Effector memory CD8-positive, alpha-beta T cell (primary cell): ENCODE measurements at places on chromosomes 5 and 9.

DNA sequence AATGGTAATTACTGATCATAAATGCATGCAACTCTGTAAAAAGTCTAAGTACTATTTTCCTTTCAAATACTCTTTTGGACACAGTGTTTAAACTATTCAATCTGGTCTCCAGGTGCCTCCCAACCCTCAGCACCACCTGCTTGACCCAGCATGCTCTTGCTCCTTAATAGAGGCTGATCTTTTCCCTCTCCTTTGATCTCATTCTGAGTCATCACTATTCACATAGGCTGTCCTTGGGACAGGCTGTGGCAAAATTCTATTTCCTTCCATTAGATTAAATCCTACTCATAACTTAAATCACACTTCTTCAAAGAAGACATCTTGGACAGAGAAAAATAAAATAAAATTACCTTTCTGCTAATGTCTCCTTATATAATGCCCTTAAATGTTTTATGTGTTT lies 199.4 kb upstream of the ST8SIA4 start:
- no peak for DNase-seq

- DNase-seq = no peak
Measured at GRCh38 chr9:136153381-136154065, 34.8 kb upstream of the TMEM250 start.

- DNase-seq = no peak
Measured at GRCh38 chr9:26175264-26175663, 497.0 kb upstream of the TUSC1 start.

DNA sequence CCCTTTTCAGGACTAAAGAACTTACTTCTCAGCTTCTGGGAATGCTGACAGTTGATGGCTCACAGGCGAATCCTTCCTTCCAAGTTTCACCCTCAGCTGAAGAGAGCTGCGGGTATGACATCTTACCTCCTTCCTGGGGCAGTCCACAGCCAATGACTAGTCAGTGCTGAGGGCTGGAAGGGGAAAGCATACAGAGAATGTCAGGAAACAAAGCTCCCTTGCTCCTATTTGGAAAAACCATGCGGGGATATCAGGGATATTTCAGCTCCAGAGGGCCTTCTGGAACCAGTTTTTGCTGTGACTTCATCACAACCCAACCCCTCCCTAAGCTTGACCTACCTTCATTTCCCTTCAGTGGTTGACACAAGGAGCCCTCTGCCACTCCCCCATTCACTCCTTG lies 15.7 kb downstream of the FTMT start:
- DNase-seq = no peak

- DNase-seq = no peak
Measured at GRCh38 chr5:81849770-81850367, 99.0 kb upstream of the SSBP2 start.

DNA sequence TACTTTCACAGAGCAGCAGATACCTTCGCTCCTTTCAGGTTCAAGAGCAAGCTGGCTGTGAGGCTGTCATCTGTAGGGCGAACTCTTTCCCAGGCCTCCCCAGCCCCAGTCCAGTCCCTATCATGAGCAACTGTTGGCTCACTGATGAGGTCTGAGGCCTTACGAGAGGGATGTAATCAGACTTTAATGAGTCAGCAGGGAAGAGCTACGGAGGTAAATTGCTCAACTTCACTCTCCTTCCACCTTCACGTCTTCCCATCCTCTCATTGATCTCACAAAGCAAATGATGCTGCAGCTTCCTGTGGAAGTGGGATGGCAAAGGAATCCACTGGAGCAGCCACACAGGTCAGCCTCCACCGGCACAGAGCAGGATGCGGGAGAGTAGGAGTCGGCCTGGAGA lies 130.7 kb upstream of the TBCA start:
- DNase-seq = no peak

- DNase-seq = no peak
Measured at GRCh38 chr5:160268121-160268520, 38.8 kb downstream of the FABP6 start.

DNA sequence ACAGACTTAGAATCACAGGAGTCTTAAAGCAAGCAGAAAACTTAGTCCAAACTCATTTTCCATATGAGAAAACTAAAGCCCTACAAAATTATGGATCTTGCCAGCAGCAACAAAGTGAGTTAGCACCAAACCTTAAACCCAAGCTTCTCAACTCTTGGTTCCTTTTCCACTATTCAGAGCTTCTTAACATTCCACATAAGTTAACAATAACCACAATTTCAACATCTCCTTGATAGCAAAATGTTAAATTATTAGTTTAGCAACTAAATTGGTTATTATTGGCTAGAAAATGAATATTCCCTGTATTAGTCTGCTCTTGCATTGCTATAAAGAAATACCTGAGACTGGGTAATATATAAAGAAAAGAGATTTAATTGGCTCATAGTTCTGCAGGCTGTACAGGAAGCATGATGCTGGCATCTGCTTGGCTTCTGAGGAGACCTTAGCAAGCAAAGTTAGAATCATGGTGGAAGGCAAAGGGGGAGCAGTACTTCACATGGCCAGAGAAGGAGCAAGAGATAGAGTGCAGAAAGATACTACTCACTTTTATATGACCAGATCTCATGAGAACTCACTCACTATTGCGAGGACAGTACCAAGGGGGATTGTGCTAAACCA lies 26.2 kb upstream of the ARSB start:
- no peak for DNase-seq

GRCh38 chr9:121071370-121071755 lies 3.4 kb upstream of the CNTRL start:
- no peak for DNase-seq

- DNase-seq = no peak
Measured at GRCh38 chr9:133950629-133951111, 41.5 kb downstream of the VAV2 start.

DNA sequence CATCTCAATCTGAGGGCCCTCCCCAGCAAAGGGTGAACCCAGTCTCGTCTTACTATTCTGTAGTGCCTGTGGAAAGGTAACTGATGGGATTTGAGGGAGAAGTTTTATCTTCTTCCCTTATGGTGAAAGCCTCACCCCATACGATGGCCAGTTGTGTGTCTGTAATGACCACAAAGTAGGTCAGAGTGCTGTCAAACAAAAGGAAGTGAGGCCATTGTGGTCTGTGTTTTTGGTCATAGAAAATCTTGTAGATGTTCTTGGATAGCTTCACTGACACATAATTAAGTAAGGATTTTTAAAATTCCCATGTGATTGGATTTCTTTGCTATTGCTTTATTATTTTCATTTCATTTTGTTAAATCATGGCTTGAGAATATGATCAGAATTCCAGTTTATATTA lies 505.1 kb upstream of the KLF4 start:
- DNase-seq = no peak

DNA sequence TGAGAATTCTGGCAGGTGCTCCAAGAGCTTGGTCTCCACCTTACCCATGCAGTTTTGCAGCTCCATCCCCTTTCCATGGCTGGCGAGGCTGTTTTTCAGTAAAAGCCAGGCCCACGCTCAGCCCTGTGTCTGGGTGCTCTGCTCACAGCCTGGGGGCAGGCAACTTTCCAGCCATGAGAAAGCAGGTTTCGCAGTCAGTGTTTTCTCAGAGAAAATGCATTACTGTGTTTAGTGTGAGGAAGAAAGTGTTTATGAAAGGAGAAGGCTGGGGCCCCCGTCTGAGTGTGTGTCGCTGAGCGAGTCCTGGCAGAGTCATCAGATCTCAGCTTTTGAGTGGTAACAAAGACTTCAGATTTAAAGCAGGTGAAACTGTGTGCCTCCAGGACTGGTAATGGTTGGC lies 248.1 kb downstream of the IRX1 start:
- DNase-seq = no peak

DNA sequence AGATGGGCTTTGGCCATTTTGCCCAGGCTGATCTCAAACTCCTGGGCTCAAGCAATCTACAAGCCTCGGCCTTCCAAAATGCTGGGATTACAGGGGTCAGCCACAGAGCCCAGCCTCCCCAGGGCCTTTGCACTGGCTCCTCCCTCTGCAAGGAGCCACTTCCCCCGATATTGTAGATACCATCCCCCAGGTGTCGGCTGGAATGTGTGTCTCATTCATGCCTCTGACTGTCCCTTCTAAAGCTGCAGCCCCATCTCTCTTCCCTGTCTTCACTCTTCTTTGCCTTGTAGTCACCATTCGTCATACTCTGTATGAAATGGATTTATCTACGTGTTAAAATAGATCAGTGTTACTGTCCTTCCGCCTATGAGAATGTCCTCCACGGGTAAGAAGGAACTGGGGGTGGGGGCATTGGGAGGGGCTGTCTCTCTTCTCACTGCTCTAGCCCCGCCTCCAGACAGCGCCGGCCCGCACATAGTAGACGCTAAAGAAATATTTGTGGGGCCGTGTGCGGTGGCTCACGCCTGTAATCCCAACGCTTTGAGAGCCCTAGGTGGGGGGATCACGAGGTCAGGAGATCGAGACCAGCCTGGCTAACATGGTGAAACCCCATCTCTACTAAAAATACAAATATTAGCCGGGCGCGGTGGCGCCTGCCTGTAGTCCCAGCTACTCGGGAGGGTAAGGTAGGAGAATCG lies 68.5 kb downstream of the LMX1B start:
- no peak for DNase-seq

DNA sequence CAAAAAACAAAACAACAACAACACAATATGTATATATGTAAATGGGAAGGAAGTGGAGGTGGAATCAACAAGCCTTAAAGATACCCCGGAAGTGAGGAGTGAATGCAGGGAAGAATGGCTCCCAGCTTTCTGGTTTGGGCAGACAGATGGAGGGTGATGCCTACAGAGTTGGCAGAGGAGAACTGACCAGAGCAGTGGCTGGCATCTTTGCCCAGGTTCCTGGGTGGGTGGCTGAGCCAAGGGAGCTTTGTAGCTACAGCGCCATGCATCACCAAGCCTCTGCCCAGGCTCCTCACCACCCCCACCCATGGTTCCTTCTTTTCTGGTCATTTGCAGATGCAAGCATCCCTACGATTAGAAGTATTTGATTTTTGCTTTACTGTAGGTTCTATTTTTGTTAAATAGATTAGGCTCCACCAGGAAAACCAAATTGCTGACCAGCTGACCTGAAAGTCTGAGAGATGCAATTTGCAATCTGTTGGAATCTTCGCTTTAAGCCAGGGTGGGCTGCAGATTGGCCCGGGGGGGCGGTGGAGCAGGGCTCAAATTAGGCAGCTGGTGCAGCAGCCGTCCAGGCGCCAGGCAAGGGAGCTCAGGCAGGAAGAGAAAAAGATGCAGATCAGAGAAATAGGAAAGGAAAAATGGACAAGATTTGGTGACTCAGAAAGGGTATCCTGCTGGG lies 163.3 kb upstream of the TBC1D2 start:
- DNase-seq = no peak

- DNase-seq = no peak
Measured at GRCh38 chr5:94234987-94235386, 383.4 kb downstream of the KIAA0825 start.

DNA sequence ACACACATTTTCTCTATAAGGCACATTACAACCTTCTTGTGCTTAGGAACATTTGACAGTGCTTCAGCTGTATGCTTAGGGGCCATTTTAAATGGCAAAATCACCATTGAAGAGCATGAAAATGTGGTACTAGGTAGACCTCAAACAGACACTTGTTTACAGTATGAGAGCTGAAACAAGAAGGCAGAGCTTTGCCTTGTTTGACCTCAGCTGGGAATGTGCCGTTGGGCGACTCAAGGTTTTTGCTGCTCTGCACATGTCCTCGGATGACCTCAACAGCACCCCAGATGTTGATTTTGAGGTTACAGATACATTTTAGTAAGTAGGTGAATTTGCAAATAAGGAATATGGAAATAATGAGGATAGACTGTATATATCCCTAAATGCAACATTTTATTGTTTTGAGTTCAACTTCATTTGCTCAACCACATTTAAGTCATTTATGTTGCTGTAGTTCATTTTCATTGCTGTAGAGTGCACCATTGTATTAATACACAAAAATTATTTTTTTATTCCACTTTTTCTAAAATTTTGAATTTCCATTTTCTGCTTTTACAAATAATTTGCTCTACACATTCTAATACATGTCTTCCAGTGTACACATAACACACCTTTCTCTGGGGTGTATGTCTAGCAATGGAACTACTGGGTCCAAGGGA lies 206.8 kb downstream of the NR3C1 start:
- no peak for DNase-seq
